Tongue (tissue), 3 donors: ENCODE measurements at places on chromosomes 6 and 20.
A peak's percentile ranks its signal among the peaks of the same experiment; 100 is the strongest.

- no peak for DNase-seq
Measured at GRCh38 chr20:32605167-32605656, 20.1 kb upstream of the NOL4L start.

GRCh38 chr20:62219992-62220665 is at the start of gene HRH3:
HRH3 (minus strand) TSS chr20:62220278; CDS start chr20:62219970, 308 bp downstream.
- DNase-seq, result peak; percentile 79

GRCh38 chr6:128446497-128446896 is 73.9 kb downstream of the PTPRK start:
- no peak for DNase-seq

DNA sequence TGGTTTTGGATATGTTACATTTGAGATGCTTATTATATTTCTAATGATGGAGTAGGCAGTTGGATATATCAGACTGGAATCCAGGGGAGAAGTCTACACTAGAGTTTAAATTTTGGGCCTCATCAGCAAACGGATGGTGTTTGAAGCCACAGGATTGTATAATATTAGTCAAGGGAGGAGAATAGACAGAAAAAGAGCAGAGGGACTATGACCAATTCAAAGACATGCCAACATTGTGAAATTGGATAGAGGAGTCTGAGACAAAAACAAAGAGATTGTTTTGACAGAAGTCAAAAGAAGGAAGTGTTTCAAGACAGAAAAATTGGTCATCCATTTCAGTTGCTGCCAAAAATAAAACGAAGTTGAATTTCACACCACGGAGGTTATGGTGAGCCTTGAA is 66.5 kb downstream of the NOX3 start:
- DNase-seq, result no peak
